ENCODE measurements at places on chromosomes 7 and 10.
A peak's percentile ranks its signal among the peaks of the same experiment; 100 is the strongest.

DNA sequence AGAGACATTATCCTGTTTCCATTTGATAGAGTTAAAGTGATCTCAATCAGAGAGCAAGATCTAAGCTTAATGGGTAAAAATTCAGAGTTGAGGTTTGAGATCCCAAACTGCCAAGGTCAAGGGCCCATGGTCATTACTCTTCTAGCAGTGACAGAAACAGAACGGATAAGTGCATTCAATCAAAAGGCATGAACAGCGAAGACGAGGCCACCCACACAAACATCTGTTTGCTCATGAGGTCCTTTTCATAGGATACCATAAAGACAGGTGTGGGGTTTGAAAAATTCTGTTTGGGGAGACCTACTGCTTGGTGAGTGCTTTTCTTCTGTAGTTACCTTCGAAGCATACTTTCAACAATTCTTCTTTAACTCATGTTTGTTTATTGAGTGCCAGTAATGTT, 58.3 kb downstream of the SEMA3C start:
- no peak for DNase-seq

GRCh38 chr10:106996510-106996909, 168.0 kb downstream of the SORCS1 start:
- no peak for DNase-seq

DNA sequence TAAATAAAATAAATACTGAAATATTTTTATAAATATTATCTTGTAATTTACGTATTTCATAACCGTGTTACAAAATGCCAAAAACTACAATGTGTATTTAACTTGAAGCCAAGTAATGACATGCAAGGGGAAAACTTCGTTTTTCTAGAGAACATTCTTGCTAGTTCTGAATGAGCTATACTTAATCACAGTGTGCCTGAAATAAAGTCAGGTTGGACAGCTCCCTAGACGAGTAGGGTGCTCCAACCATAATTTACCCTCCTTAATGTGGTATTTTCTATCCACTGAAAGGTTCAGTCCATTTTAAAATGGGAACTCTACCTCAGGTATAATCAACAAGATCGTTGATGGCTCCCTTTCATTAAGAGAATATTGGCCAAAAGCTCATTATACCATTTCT, 194.5 kb upstream of the AHR start:
- no peak for DNase-seq

- no peak for DNase-seq
Observed at GRCh38 chr10:99233000-99233688, 2.5 kb downstream of the HPSE2 start.

GRCh38 chr10:31319602-31320549, 860 bp downstream of the ZEB1 start:
- no peak for DNase-seq

GRCh38 chr10:644076-644942, 45.2 kb downstream of the DIP2C start:
- DNase-seq: no peak

- no peak for DNase-seq
Observed at GRCh38 chr10:37754538-37755323, 102.7 kb downstream of the ZNF248 start.

- no peak for DNase-seq
Observed at GRCh38 chr10:13453896-13454295, 74.9 kb downstream of the BEND7 start.

GRCh38 chr7:79528421-79528820, 75.0 kb upstream of the MAGI2 start:
- DNase-seq: no peak

DNA sequence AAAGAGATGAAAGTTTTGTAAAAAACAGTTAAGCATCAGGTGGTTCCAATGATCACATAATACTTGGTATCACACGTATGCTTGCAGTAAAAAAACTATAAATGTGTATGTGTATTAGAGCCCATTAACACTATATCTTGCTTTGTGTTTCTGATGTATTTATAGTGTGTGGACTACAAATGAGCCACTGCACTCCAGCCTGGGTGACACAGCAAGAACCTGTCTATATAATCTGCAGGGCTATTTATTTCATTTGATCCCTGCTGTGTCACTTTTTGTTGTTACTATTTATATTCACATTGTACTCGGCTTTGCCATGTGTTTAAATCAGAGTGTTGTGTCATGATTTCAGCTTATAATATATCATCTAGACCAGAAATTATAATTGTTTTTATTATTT, 487.8 kb upstream of the TEX47 start:
- DNase-seq: no peak

- no peak for DNase-seq
Observed at GRCh38 chr7:2525658-2526630, 6.4 kb downstream of the LFNG start.

- no peak for DNase-seq
Observed at GRCh38 chr7:49580761-49581160, 192.7 kb upstream of the VWC2 start.

DNA sequence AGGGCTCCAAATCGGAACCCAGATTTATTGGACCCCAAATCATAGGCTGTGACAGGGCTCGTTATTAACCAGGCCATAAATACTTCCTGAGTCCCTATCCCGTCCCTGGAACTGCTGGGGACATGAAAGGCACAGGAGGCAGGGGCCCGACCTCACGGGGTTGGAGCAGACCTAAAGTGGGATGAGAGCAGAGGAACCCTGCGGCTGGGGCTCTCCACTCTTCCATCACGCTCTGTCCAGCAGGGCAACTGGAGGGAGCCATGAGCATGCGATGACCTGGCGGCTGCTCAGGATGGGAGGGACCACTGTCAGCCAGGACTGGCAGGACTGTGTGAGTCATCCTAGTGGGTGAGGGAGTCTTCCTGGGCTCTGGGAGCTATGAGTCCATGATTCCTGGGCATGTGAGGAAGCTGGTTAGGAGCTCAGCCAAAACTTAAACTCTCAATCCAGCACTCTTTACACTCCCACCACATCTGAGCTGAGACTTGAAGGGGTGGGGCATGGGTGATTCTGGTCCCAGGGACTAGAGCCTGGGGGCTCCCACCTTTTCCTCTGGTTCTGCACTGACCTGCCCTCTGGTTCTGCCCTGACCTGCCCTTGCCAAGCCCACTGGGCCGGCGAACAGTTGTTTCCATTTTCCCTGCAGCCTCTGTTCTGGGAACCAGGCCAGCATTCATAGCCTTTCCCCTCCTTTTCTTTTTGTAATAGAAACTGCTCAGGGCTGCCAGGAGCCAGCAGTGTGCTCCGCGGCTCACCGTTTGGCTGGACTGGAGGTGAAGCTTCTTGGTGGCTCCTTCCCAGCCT, 47.1 kb downstream of the SYPL1 start:
- peak; percentile 63 for DNase-seq

DNA sequence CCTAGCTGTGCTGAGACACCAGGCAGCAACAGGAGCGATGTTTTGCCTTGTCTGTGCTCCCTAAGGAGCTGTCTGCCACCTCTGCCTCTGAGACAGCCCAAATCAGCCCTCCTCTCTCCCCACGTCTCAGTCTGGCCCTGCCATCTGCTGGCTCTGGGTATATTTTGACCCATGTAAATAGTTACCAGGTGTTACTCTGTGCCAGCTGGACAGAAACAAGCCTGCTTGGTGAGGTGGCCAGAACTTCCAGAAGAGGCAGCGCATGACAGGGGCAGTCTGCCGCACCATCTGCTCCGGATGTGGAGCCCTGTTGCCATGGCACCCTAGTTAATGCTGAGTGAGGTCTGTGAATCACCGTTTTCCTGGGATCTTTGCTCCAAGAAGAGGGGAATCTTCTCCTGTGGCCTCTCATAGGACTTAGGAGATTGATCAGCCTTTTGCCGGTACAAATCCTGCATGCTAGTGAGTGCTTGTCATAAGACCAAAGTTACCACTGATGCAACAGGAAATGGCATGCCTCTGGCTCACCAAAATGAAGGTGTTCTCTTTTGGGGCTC, 31.8 kb downstream of the GSTO2 start:
- DNase-seq: peak; percentile 82

DNA sequence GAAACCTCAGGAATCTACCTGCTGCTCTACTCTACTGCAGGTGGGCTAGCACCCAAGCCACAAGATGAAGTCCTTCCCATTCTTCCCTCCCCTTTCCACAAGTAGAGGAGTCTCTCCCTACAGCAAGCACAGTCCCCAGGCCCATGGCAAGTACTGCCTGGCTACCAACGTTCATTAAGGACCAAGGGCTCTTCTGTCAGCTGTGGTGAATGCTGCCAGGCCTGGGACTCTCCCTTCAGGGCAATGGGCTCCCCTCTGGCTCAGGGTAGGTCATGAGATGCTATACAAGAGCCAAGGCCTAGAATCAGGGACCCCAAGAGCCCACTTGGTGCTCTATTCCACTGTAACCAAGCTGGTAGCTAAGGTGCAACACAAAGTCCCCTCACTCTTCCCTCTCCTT, 39.8 kb downstream of the SNX13 start:
- DNase-seq: no peak

- no peak for DNase-seq
Observed at GRCh38 chr10:99768556-99768955, 13.9 kb upstream of the ABCC2 start.

- no peak for DNase-seq
Observed at GRCh38 chr7:104185346-104185745, 22.5 kb downstream of the ORC5 start.

- no peak for DNase-seq
Observed at GRCh38 chr10:10915215-10915614, 102.5 kb upstream of the CELF2 start.

- no peak for DNase-seq
Observed at GRCh38 chr7:16554518-16555236, 28.1 kb downstream of the LRRC72 start.

- DNase-seq: no peak
Observed at GRCh38 chr7:137932881-137933269, 69.0 kb downstream of the CREB3L2 start.

- DNase-seq: no peak
Observed at GRCh38 chr10:82358486-82359099, 483.6 kb downstream of the NRG3 start.

DNA sequence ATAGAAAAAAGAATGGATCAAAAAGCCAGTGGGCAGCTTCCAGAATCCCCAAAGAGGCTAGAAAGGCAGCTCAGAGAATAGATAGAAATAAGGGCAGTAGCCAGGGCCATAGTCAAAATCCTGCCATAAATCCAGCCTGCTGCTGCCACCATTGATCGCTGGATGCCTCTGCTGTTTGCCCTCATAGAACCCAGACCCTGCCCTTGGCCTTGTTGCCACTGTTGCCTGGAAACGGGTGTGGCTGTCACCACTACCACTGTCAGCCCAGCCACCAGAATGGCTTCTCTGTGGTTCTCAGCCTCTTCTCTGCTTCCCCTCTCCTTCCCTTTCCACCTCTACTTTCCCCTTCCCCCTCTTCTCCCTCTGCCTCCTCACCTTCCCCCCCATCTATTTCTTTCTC, 57.8 kb downstream of the HHEX start:
- DNase-seq: no peak

DNA sequence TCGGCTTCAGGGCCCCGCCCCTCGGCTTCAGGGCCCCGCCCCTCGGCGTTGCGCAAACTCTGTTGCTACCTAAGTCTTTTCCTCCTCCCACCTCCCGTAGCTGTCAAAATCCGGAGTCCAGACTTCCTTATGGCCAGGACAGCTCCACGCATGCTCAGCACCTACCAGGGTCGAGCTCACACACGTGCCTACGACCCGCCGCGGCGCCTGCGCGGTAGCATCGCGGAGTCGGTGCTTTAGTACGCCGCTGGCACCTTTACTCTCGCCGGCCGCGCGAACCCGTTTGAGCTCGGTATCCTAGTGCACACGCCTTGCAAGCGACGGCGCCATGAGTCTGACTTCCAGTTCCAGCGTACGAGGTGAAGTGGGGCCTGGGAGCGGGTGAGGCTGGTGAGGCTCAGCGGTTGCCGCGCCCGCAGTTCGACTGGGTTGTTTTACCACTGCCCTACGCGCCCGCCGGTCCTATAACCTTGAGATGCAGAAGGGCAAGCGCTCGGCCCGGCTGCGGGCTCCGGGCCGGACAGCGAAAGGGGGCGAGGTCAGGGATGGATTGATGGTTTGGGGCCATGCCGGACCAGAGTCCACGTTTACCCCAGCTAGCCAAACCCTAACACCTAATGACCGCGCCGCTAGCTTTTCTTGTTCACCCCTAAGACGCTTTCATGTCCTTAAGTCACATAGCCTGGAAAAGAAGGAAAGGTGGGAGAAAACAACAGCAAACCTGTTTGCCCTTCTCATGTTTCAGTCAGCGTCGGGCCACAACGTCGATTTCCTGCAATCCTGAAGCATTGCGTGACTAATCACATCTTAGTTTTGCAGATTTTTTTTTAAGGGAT, at the start of gene CISD1:
Gene CISD1, plus strand, starts transcription at position 217 of the 836 bp plus-strand sequence. Its CDS starts 112 bp downstream, at position 329.
- DNase-seq: peak; percentile 98

GRCh38 chr10:15166325-15166724, 2.2 kb downstream of the NMT2 start:
- DNase-seq: no peak

DNA sequence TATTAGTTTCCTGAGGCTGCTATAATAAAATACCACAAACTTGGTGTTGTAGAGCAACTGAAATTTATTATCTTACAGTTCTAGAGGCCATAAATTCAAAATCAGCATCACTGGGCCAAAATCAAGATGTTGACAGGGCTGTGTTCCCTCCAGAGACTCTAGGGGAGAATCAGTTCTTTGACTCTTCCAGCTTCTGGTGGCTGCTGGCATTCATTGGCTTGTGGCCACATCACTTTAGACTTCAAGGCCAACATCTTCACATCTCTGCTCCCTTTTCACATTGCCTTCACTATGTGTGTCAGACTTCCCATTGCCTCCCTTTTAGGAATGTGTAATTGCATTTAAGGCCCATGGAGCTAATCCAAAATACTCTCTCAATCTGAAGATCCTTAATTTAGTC, 1.6 kb upstream of the MRPS33 start:
- DNase-seq: no peak

DNA sequence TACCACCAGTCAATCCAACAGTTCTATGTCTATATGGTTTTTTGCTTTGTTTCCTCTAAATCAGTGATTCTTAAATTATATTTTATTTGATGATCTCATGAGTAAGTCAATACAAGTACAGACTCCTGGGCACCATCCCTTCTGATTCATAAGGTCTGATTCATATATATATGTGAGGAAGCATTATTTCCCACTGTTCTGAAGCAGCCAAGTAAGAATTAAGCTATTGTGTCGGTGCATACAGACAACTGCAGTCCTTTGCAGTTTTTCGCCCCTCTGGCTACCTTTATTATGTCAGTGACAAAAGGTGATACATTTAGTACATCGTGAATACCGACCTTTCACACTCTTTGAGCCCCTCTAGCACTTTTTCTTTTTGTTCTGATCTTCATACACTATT, 1079.6 kb upstream of the C7orf33 start:
- DNase-seq: no peak

GRCh38 chr10:121305066-121305465, 293.2 kb downstream of the FGFR2 start:
- DNase-seq: no peak

GRCh38 chr7:96870934-96871333, 134.4 kb upstream of the DLX6 start:
- no peak for DNase-seq

- DNase-seq: no peak
Observed at GRCh38 chr10:98029149-98030092, 1.0 kb downstream of the CRTAC1 start.

- DNase-seq: no peak
Observed at GRCh38 chr10:5476918-5477525, 22.3 kb downstream of the CALML5 start.

GRCh38 chr7:28157076-28157745, 23.4 kb downstream of the JAZF1 start:
- no peak for DNase-seq

GRCh38 chr7:28516390-28517172, 104.3 kb downstream of the CREB5 start:
- DNase-seq: no peak

- no peak for DNase-seq
Observed at GRCh38 chr10:19974138-19974537, 157.9 kb downstream of the PLXDC2 start.

Data from brain pericyte (primary cell).